ENCODE measurements at places on chromosomes 6 and 20. TPM values are rescaled to one million over a fixed set of nuclear protein-coding genes. Genes with fewer than 3 reads are reported as not detected.
A peak's percentile ranks its signal among the peaks of the same experiment; 100 is the strongest.

The B3GALT4 gene
- 7.0 TPM for polyA plus RNA-seq

The SLC17A1 gene
- polyA plus RNA-seq: not detected

- peak within 1 kb of the TSS; percentile 93 for H3K27ac ChIP-seq
- peaks cover 30% of the 10 kb centered on the region for H3K4me1 ChIP-seq
- no peaks in the 10 kb centered on the region for H3K27me3 ChIP-seq
- H3K4me3 ChIP-seq: peak within 1 kb of the TSS; percentile 82
- peak; percentile 91 for DNase-seq
Observed at GRCh38 chr6:63635588-63636517, at the start of gene PHF3. PHF3 (plus strand) TSS chr6:63635802; CDS start chr6:63646552, 10,750 bp downstream.

DNA sequence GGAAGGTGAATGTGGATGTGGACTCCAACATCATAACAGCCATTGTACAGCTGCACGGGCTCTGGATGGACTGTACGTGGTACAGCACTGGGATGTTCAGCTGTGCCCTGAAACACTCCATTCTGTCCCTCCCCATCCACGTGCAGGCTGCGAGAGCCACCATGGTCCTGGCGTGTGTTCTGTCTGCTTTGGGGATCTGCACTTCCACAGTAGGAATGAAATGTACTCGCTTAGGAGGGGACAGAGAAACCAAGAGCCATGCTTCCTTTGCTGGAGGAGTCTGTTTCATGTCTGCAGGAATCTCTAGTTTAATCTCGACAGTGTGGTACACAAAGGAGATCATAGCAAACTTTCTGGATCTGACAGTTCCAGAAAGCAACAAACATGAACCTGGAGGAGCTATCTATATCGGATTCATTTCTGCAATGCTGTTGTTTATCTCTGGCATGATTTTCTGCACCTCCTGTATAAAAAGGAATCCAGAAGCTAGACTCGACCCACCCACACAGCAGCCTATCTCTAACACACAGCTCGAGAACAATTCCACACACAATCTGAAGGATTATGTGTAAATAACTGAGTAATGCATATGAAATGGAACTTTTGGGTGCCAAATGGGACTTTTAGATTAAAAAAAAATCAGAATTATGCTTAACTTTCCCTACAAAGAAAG is 12.1 kb downstream of the CLDN20 start:
- no peaks in the 10 kb centered on the region for H3K27me3 ChIP-seq
- no peak overlapping the region for H3K4me3 ChIP-seq
- H3K4me1 ChIP-seq: peaks cover 22% of the 10 kb centered on the region
- H3K36me3 ChIP-seq: no peaks in the 10 kb centered on the region
- H3K27ac ChIP-seq: peak overlapping the region; percentile 40
- DNase-seq: no peak
